ENCODE measurements at places on chromosomes 7 and 10.
A peak's percentile ranks its signal among the peaks of the same experiment; 100 is the strongest.

GRCh38 chr10:85578860-85579259, 787.7 kb downstream of the GRID1 start:
- no peak for DNase-seq

GRCh38 chr10:63920926-63921325, 399.7 kb downstream of the REEP3 start:
- DNase-seq: no peak

- DNase-seq: peak; percentile 80
Measured at GRCh38 chr10:103890194-103890658, 27.8 kb downstream of the STN1 start.

DNA sequence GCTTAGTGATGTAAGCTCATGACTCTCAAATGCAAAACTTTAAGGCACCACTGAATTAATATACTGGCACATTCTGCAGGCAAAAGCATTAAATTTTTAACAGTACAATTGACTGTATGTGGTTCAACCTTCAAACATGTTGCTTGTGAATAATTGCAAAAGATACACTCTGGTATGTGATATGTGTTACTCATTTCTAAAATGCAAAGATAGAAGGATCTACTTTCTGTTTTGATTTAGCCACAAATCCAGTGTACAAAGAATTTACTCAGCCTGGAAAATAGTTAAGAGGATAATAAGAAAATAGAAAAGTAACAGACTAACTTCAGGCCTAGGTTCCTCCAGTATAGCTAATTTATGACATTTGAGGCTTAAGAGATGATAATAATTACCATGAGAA, 66.6 kb upstream of the NOBOX start:
- DNase-seq: no peak

DNA sequence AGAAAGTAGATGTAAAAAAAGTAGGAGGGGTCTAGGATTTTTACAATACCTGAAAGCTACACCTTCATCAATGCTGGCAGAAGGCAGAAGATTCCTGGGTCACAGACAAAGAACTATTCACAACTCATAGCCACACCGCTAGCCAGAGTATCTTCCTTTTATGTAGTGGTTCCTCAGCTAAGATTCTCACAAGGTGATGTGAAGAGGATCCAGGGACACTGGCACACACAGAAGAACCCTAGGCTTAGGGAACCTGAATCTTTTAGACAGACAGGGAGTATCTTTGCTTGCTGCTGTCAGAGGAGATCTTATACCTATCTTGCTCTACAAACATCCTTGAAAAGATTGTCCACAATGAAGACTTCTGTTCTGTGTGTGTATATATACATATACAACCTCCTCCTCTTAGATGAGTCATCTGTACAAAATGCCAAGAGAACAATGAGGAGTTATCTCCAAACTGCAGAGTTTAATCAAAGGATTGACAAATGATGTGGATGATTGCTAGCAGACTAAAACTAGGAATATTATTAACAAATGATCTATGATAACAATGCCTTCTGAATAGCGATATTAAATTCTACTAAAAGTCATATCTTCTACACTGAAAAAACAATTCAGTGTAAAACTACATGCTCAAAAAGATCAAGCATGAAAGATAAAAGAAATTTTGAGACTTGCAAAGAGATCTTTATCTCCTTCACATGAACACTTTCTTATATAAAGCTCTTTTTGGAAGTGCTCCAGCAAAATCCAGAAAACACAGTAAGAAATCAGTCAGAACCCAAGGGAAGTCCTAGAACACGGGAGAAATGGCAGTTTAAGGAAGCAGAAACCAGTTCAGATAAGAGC, 409.3 kb downstream of the PARD3 start:
- peak; percentile 85 for DNase-seq

DNA sequence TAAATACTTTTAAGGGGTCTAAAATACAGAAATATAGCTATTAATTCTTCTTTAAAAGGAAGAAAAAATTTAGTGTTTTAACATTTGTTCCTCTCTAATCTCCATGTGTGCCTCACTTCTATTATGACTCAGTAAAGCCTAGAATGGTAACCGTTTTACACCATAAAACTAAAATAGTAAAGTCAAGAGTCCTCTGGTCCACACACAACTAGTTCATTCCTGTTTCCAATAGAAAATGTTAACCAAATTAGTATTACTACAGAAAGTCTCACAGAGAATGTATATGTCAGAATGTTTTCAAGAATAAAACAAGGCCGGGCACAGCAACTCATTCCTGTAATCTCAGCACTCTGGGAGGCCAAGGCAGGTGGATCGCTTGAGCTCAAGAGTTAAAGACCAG, 55.8 kb downstream of the CNOT4 start:
- DNase-seq: no peak

DNA sequence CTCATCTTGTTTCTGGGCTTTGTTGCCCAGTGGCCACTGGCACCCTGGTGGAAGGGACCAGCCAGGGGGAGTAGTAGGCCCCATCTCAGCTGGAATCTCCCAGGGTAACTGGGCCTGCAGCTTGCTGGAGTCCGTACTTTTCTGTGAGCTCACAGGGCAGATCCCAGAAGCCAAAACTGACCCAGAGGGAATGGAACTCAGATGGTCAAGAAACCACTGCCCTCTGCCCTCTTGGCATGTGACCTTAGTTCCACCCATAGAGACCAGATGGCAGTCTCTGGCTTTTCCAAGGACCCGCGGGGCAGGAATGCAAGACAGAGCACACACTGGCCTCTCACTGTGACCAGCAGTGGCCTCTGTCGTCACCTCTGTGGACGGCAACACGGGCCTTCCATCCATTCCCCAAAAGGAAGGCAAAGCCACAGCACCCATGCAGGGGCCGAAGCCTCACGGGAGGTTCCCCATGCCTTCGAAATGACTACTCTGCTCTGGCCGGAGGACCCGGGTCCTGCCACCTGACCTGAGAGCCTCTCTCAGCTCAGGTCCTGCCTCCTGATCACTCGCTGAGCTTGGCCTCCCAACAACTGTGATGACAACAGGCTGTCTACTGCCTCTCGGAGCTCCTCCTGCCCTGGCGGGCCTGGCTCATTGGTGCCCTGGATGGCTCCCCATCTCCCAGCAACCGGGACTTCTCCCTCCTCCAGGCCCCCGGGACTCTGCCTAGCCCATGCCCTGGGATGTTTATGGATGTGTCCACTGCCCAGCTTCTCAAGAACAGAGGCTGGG, 29.9 kb downstream of the MYL10 start:
- DNase-seq: no peak

- no peak for DNase-seq
Measured at GRCh38 chr7:111753968-111754367, 191.7 kb upstream of the IMMP2L start.

- no peak for DNase-seq
Measured at GRCh38 chr7:92648067-92648466, 57.9 kb upstream of the FAM133B start.

DNA sequence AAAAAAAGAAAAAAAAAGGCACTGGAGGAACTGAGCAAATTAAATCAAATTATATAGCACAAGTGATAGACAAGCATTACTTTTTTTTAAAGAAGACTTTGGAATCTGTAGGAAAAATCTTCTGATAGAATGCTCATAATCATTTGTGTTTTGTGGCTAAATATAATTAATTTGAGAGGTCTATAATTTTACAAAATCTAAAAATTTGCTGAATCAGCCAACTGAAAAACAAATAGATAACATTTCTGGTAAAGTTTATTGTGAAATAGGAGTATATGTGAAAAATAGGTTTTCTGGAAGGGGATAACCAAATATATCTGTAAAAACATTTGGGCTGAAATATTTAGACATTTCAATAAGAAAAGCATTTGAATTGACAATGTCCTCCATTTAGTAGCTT, 844.9 kb upstream of the COBL start:
- DNase-seq: no peak

DNA sequence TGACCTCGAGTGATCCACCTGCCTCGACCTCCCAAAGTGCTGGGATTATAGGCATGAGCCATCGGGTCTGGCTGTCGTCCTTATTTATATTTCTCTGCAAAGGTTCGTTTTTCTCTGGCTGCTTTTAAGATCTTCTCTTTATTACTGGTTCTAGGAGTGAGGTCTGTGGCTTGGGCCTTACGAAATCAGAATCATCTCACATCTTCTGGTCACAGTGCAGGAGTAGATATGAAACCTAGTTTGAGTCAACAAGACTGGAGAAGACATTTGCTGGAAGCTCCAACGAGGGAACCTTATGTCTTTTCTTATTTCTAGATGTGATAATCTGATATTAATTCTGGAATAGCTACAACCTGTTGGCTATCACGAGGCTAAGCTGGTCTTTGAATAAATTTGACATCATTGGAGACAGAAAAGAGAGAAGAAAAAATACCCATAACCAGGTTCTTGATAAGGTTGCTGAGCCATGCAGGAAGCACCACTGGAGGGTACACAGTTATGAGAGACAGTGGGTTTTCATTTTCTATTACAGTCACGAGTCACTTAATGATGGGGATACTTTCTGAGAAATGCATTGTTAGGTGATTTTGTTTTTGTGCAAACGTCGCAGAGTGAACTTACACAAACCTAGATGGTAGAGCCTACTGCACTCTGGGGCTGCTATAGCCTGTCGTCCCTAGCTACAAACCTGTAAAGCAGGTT, 25.6 kb upstream of the IL15RA start:
- no peak for DNase-seq

GRCh38 chr7:144826208-144826607, 9.6 kb downstream of the TPK1 start:
- DNase-seq: no peak

DNA sequence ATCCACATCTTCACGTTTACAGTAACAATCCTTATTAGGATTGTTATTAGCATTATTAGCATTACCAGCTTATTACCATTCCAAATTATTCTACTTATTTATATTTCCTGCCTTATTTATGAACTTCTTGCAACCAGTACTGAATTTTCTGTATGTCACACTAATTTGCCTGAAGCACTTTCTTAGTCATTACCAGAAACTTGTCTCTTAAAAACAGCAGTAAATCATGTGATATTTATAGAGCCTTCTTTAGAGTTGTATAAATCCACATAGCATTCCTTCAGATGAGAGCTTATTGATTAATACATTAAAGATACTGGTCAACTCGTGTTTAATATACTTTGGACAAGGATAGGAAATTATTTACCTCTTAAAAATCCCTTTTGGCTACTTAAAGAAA, 618.6 kb downstream of the SUGCT start:
- no peak for DNase-seq

- DNase-seq: peak; percentile 32
Measured at GRCh38 chr10:78408671-78409472, 375.2 kb downstream of the RPS24 start.

DNA sequence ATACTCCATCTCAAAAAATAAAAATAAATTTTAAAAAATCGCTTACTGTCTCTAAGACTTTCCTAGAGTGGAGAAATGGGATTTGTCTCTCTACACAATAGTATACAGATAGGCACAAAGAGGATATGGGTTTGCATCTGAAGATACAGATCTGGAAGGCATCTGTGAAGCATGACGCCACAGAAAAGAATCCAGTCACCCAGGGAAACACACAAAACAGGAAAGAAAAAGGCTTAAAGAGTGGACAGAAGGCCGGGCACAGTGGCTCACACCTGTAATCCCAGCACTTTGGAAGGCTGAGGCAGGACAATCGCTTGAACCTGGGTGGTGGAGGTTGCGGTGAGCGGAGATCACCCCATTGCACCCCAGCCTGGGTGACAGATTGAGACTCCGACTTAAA, 61.3 kb downstream of the SKIDA1 start:
- DNase-seq: peak; percentile 16

All from HT1080 (cell line).